ENCODE measurements at places on chromosomes 4 and X.

DNA sequence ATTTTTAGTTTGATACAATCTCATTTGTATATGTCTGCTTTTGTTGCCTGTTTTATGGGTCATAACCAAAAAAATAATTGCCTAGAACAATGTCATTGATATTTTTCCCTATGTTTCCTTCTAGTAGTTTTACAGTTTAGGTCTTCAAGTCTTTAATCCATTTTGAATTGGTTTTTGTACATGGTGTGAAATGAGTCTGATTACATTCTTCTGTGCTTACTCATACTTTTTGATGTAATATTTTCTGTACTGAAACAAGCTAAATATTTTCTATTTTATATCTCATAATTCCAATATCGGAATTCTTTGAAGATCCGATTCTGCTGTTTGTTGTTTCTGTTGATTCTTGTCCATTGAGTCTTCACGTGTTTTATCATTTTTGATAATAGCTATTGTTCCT lies 10.6 kb downstream of the TMEM156 start:
- no peak for DNase-seq

- no peak for DNase-seq
These were observed 27.5 kb downstream of the LIAS start for GRCh38 chr4:39486221-39486804.

- no peak for DNase-seq
These were observed 1091.8 kb upstream of the SLIT2 start for GRCh38 chr4:19159874-19160273.

GRCh38 chrX:40349251-40349650 lies 231.5 kb upstream of the ATP6AP2 start:
- no peak for DNase-seq

DNA sequence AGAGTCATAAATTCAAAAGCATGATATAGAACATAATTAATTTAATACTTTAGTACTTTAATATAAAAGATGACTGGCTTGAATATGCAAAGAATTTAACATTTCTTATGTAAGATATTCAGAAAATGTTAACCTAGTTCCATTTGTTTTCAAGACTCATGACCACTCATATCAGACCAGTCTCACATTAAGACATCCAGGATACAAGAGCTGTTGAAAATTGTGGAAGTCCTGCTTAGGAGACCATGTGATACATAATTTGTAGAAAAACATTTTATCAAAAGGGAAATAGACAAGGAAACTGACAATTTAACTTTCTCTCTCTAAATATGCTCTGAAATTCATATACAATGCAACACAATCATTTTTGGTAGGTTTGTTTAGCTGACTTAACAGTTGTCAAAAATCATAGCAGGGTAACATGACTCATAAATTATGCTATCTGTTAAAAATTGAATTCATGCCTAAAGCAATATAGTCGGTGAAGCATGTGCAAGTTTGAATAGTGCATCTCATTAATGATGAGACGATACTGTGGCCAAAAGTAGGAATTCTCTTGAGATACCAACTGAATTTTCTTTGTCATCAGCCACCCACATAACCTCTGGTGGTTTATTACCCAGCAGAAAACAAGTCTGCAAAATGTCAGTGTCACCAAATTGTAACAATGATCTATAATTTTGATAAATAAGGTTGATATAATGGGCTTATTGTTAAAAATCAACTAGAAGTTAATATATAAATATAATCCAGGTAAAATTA lies 211.4 kb downstream of the GASK1B start:
- no peak for DNase-seq

DNA sequence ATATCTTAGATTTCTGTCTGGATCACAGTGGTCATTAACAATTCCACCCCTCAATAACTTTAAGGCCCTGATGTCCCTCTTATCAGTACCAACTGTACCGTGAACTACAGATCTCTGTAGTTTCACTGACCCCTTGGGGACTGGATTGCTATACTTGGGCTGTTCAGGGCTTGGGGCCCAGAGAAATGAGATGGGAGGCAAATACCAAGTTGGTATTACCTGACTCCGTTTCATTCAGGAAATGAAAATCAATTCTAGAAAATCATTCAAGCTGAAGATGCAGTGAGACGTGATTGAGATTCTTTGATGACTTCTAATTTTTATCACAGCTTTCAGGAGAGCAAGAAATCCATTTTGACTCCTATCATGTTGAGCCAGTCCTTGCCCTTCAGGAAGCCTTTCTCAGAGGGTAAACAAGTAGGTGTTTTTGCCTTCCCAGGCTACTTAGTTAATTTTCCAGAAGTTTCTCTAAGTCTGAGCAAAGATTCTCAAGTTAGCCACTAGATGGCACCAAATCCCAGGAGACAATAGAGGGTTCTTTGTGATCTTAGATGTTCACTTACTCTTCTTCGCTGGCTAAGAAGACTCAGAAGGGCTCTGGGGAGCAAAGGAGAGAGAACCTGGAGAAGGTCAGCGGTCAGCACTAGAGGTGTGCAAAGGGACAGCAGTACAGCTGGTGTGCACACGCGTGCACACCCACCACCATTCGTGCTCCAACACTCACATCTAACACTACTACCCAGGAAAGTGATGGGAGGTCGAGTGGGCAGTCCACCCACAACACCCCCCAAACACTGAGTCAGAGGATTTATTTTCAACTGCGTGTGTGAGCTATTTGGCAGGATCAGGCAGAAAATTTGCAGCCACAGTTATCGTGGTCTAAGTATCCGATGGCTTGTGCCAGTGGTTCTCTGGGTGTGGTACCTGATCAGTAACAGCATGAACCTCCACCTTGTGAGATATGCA lies 7.4 kb downstream of the HNRNPH2 start:
- peak; percentile 63 for DNase-seq

DNA sequence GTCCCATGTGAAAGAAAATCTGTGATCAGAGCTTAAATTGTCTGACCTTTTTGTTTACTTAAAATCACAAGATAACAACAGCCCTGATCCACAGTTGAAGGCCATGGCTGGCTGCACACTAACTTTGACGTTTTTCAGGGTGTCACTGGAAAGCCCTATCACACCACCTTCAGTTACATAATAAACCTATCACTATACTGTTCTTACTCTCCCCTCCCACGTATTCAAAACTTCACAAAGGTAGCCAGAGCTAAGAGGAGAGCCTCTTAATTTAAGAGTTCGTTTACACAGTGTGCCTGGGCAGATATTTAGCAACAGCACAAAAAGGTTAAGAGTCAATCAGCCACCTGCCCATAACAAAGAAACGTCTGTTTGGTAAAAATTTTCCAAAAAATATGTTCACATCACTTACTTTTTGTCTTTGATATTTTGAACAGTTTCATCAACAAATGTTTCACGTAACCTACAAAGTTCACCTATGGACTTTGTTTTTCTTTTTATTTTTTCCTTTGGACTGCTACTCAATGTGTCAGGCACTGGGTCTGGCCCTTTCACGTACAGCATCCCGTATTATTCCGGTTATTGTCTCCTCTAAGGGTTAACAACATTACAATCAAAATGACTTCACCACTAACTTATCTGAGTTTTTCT lies 25.0 kb downstream of the RFC1 start:
- no peak for DNase-seq

DNA sequence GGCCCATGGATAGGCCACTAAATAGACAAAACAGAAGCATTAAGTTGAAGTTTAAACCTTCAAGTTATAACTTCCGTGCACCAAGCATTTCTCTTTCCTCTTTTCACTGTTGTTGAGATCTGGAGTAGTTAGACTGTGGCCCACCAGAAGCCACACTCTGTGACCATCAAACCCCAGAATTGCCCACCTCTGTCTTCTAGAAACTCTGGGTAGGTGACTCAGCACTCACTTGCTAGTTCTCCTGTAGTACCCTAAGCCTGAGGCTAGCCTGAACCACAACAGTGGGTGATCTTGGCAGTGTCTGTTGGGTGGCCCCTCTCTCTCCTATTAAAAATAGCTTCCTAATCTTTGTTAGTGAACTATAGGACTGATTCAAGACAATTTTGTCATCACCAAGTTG lies 24.6 kb upstream of the CD40LG start:
- DNase-seq = no peak
